A549 treated with GW870086 at 1 μM for 4 hours (cell line): ENCODE measurements at places on chromosomes 7 and 10. TPM values are rescaled to one million over a fixed set of nuclear protein-coding genes. Genes with fewer than 3 reads are reported as not detected.

The OR2A42 gene
- not detected in 5 replicates for total RNA-seq

The BTBD16 gene
- total RNA-seq, result 0.48 to 1.7 TPM (median 0.81 TPM) in 5 replicates

The TMUB1 gene
- total RNA-seq, result 34.0 to 56.4 TPM (median 54.1 TPM) in 5 replicates

The FKBP6 gene
- not detected in 5 replicates for total RNA-seq

The OR2A12 gene
- not detected in 5 replicates for total RNA-seq

The LIPF gene
- not detected in 5 replicates for total RNA-seq

The ST8SIA6 gene
- 0.08 to 0.13 TPM in 2 of 5 replicates, not detected in the others for total RNA-seq

The MEOX2 gene
- not detected in 5 replicates for total RNA-seq

The EBF3 gene
- total RNA-seq, result 0.10 to 0.27 TPM (median 0.18 TPM) in 5 replicates

The DMBT1 gene
- 0.18 to 0.23 TPM (median 0.19 TPM) in 5 replicates for total RNA-seq

The AKR1C4 gene
- 0.10 to 0.32 TPM (median 0.24 TPM) in 5 replicates for total RNA-seq
